ENCODE measurements at places on chromosomes 3 and 15.

GRCh38 chr15:58864602-58865424 is 68.7 kb downstream of the SLTM start:
- no peak for DNase-seq

DNA sequence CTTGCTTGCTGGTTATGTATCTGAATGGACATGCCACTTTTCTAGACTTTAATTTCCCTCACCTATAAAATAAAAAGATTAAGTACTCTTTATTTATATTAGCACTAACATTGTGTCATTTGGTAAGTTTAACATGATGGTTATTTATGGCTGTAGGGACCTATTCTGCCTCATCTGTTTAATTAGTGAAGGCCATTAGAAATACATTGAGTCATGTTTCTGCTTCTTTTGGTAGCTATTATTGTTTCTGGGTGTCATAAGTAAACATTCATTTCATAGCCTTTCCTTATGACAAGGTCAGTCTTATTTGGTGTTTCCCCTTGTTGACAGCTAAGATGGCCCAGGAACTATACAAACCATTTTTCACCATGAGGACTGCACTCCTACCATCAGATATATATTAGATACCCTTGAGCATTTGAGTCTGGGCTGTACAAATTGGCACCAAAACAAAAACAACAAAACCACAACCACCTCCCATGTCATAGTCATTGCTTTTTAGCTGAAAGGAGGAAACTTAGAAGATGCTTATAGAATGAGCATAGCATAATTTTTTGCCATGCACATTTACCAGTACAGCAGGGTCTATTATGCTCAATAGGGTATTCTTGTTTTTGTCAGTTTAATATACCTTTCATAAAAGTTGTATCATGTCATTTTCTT is 39.3 kb downstream of the SRP14 start:
- no peak for DNase-seq

- no peak for DNase-seq
Measured at GRCh38 chr3:132378846-132379245, 38.5 kb upstream of the DNAJC13 start.

GRCh38 chr3:151367448-151367847 is 17.1 kb downstream of the P2RY12 start:
- no peak for DNase-seq

GRCh38 chr15:93066224-93066681 is 22.8 kb downstream of the RGMA start:
- DNase-seq = no peak

All from K562 (cell line).